ENCODE measurements at places on chromosomes 6 and 20.

DNA sequence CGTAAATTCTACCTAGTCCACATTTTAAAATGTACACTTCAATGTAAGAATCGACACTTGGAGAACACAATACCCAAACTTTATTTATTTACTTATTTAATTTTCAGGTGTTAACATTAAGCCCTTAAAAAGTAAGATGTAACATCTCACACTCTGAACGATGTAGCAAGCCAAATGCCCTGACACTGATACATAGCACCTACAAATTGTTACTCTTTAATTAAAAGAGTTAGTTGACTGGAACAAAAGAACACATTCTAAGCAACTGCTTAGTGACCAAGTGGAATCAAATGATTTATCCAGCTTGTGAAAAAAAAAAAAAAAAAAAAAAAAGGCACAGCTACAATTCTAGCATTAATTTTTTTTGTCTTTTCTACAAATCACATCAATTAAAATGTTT is 292.1 kb upstream of the THEMIS start:
- DNase-seq = no peak

- no peak for DNase-seq
Measured at GRCh38 chr6:252775-253535, 39.3 kb upstream of the DUSP22 start.

- no peak for DNase-seq
Measured at GRCh38 chr20:20223981-20224380, 143.9 kb upstream of the INSM1 start.

GRCh38 chr6:110708295-110708950 is 106.8 kb downstream of the CDK19 start:
- DNase-seq = no peak

DNA sequence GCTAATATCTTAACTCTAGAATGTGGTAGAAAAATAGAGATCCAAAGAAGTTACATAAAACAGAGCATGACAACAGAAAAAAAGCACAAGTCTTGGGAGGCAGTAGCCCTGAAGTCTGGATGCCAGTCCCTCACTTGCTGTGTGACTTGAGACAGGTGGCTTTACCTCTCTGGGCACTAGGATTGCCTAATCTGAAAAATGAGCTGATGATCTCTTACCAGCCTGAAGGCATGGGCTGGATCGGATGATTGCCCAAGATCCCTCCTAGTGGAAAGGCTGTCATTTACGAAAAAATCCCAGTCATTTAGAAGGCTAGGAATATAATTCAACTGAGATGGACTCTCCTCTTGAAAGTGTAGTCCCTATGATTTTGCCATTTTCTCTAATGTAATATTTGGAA is 10.9 kb upstream of the GCM1 start:
- DNase-seq = no peak

GRCh38 chr6:88380083-88380482 is 213.9 kb upstream of the CNR1 start:
- no peak for DNase-seq

DNA sequence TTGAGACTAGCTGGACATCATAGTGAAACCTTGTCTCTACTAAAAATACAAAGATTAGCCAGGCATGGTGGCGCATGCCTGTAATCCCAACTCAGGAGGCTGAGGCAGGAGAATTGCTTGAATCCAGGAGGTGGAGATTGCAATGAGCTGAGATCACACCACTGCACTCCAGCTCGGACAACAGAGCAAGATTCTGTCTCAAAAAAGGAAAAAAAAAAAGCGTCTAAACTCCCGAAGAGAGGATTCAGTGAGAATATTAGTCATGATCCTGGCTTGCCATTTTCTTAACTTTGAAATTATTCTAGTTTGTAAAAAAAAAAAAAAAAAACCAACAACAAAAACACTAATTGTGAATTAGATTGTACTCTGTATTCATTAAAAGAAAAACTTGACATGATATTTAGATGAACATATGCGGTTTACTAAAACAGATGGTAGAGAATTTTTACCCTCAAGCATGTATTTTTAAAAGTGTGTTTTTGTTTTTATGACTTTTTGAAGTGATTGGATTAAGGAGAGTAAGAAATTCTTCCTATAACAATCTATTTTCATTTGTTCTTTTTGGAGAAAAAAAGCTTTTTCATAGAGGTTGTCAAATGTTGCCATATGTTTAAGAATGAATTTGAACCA is 80.7 kb downstream of the UST start:
- DNase-seq = no peak

DNA sequence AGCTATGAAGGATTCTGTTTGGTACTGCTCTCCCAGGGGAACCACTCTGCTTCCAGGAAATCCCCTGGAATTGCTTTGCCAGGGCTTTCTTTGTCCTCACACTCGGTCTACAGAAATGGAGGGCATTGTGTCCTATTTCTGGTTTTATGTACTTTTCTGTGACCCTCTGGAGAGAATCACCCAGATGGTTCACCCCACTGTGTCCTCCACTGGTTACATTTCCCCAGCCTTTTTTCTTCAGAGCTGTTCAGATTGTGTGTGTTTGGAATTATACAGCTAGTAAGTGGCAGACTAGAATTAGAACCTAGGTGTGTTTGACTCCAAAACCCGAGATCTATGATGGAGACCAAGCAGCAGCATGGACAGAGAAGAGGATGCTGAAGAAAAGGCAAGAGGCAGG is 80.8 kb downstream of the CD164 start:
- no peak for DNase-seq

DNA sequence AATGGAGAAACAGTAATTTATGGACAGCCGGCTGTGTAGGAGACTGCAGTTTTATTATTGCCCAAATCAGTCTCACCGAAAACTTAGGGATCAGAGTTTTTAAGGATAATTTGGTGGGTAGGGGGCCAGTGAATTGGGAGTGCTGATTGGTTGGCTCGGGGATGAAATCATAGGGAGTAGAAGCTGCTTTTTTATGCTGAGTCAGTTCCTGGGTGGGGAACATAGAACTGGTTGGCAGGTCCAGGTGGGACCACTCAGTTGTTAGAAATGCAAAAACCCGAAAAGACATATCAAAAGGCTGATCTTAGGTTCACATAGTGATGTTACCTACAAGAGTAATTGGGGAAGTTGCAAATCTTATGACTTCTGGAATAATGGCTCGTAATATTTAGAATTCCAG is 59.3 kb downstream of the DOP1A start:
- no peak for DNase-seq

GRCh38 chr6:3449750-3450305 is 7.0 kb downstream of the SLC22A23 start:
- no peak for DNase-seq

DNA sequence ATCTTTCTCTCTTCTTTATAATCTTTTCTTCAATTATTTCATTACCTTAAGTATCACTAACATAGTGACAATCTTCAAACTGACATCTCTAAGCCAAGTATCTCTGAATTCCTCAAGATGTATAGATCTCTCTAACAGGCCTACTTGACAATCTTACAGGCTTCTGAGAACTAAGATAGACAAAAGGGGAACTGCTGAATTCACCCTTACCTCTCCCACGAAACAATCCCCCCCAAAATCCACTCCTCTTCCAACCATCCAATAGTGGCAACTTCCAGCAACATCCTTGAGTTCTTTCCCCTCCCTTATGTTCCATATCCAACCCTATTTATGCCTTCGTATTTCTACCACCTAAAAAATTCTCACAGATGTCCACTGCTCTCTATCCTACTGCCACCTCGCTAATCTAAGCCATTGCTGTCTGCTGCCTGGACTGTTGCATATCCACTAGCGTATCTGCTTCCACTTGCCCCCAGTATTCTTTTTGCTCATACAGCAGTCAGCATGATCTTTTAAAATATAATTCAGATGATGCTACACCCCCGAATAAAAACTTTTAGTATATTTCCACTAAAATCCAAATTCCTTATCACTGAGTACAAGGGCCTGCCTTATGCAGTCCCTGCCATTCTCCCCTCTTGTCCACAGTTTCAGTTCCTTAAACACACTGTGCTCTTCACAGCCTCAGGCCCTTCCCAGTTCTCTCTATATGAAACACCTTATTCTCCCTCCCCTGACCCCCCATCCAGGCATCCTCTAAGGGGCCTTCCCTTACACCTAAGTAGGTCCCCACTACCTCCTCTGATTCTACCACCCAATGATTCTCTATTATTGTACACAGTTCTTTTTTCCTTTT is 8.0 kb downstream of the REPS1 start:
- DNase-seq = no peak
